RPMI7951 (cell line): ENCODE measurements at places on chromosomes 4 and X.
A peak's percentile ranks its signal among the peaks of the same experiment; 100 is the strongest.

DNA sequence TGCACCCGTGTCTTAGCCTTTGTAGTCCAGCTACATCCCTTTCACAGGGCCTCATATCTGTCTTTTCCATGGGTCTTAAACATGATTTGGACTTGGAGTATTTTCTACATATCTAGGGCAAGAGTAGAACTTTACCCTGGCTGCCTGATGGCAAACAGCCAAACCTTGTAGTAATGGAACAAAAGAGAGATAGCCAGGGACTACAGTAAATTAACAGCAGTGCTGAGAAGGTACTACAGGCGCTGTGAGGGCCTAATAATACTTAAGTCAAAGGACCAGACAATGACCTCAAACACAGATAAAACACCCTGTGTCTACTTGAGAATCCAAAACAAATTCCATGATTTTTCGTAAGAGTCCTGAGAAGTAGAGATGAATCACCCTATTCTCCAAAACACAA is 111.0 kb upstream of the WDR17 start:
- DNase-seq, result no peak

- no peak for DNase-seq
Observed at GRCh38 chr4:130172156-130172555, 1076.2 kb downstream of the C4orf33 start.

DNA sequence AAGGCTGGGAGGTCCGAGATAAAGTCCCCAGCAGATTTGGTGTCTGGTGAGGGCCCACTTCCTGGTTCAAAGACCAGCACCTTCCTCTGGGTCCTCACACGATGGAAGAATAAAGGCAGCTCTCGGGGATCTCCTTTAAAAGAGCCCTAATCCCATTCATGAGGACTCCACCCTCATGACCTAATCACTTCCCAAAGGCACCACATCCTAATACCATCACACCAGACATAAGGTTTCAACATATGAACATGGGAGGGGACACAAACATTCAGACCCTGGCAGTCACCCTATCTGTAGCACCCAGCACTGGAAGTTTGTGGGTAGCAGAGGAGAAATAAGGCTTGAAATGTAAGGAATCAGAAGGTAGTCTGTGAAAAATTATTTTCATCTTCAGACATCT is 112.9 kb upstream of the NOCT start:
- DNase-seq, result no peak

GRCh38 chr4:69759189-69759604 is 1.2 kb downstream of the SULT1B1 start:
- DNase-seq, result no peak

DNA sequence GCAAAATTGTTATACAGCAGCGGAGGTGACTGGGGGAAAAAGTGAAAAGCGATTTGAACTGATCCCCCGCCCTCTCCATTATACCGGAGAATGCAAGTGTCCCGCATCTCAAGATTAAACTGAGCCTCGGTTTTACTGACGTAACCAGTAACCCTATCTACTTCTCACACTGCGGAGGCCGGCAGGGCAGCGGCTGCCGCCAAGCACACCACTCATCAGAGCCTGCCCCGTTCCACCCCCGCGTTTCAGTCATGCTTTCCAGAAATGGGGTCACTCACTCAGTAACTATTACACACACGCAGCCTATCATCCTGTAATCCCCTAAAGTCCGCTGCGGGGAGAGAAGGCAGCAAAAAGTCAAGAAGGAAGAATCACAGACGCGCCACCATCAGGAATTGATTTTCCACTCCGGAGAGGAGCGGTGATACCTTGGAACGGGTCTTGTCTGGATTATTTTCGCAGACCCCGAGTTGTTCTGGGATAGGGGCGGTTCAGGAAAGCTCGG is 1.4 kb downstream of the RPS6KA3 start:
- DNase-seq, result peak; percentile 71

- DNase-seq, result no peak
Observed at GRCh38 chr4:105236202-105236915, 89.7 kb downstream of the TET2 start.
